Posterior vena cava (tissue), 2 donors: ENCODE measurements at places on chromosomes 1 and 21. TPM values are rescaled to one million over a fixed set of nuclear protein-coding genes. Genes with fewer than 3 reads are reported as not detected.

The LDLRAD2 gene
- total RNA-seq = 0.24 TPM

GRCh38 chr1:220877377-220878095 is 1.7 kb upstream of the HLX start:
- DNase-seq = no peak

- no peak for DNase-seq
Observed at GRCh38 chr1:45393718-45394302, 53.6 kb upstream of the MUTYH start.

DNA sequence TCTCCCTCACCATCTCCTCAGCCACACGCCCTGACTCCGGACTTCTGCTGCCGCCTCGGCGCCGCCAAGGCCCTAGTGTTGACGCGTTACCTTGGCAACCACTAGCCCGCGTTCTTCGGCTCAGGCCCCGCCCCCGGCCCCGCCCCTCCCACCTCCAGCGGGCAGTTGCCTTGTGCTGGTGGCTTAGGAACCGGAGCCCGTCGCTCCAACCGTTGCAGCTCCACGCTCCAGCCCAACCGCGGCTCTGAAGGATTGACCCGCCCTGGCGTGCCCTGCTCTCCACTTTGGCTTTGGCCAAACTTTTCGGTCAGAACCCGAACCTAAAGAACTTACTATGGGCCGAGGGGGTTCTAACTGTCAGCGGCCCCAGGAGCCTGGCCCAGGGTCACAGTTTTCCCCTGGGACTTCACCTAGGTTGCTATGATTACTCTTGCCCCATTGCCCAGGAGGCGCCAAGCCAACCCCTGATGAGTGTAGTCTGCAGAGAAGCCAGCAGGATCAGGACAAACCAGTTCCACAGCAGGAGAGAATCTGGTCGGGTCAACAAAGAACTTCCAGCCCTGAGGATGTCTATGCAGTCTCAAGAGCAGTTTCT is at the start of gene CFAP45:
CFAP45 (minus strand) TSS at position 80 of the 595 bp plus-strand sequence; CDS start at position 13, 67 bp downstream.
- DNase-seq = peak; percentile 94

DNA sequence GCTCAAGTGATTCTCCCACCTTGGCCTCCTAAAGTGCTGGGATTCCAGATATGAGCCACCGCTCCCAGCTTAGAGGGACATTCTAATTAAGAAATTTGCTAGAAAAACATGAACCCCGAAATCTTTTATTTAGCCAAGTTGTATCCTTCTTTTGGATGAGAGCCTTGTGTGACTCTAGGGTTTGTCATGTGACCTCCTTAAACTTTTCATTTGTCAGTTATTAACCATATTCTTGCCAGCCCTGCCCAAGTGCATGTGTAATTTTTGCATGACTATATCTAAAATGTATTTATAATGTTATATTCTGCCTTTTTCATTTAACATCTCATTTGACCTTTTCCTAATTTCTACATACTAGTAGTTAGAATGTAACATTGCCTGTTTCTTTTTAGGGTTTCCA is 1.9 kb downstream of the UTP25 start:
- DNase-seq = no peak

The SLC5A3 gene
- total RNA-seq = 10.9 TPM

DNA sequence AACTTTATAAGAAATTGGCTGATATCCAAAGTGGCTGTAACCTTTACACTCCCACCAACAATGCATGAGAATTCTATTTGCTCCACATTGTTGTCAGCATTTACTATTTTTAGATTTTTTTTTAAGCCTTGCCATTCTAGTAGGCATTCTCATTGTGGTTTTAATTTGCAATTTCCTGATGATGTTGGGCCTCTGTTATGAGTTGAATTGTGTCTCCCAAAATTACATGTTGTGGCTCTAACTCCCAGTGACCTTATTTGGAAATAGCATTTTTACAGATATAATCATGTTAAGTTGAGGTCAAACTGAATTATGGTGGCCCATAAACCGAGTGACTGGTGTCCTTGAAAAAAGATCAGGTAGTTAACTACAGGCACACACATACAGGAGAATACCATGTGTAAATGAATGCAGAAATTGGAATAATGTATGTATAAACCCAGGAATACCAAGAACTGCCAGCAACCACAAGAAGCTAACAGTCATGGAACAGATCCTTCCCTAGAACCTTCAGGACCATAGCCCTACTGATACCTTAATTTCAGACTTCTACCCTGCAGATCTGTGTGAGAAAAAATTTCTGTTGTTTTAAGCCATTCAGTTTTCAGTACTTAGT is 348.8 kb upstream of the DAB1 start:
- DNase-seq = no peak

DNA sequence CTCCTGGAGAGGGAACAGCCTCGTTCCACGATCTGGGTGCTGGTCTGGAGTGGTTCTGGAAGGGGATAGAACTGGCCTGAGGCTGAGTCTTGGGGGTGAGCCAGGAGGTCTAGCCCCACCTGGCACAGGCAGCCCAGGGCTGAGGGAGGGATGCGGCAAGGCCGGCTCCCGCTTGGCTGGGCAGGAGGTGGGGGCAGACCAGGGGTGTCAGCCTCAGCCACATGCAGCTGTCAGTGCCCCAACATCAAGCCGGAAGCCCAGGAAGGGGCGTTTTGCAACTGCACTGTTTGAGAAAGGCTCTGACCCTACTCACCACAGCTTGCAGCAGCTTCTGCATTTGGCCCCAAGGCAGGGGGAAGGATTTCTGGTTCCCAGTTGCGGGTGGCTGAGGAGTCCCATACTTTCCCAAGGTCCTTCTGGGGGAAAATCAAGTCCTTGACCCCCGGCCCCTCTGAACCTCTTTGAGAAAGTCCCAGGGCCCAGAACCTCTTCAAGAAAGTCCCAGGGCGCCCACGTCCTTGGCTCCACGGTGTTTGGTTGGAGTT is 2.0 kb downstream of the EFHD2 start:
- DNase-seq = peak; percentile 88

The OR10J1 gene
- not detected for total RNA-seq

GRCh38 chr1:205578780-205579571 is 52.8 kb downstream of the ELK4 start:
- no peak for DNase-seq

The TSSK3 gene
- 2.6 TPM for total RNA-seq

DNA sequence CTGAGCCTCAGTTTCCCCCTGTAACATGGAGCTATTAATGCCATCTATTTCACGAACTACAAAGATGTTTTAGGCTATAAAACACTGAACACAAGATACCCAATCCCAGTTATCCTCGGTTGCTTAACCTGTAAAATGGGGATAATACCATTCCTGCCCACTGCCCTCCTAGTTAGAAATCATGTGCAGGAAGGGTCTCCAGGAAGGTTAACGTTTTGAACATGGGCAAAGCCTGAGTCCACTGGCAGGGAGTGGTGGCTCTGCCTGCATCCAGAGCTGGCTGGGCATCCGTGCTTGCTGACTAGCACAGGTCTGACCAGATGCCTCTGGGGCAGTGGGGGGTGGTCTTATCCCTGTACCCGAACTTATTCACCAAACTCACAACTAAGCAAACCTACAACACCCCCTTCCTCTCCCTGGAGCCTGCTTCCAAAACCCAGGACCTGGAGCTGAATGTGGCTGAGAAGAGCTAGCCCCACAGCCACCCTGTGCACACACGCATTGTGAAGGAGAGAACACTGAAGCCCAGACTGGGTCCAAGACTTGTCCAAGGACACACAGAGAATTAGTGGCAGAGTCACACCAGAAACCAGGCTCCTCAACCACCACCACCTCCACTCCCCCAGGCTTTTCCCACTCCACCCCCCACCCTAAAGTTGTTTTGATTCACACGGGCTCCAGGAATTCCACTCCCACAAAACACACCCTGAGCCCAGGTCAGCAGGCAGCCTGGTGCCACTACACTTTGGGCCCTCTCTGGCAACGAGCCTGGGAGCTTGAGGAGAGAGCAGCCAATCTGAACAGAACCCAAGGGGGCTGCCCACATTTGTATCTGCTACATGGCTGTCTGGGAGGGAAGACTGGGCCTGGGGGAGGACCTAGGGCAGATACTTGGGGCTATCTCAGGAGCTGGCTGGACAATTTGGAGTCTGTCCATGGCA is 1.6 kb downstream of the E2F2 start:
- DNase-seq = no peak

DNA sequence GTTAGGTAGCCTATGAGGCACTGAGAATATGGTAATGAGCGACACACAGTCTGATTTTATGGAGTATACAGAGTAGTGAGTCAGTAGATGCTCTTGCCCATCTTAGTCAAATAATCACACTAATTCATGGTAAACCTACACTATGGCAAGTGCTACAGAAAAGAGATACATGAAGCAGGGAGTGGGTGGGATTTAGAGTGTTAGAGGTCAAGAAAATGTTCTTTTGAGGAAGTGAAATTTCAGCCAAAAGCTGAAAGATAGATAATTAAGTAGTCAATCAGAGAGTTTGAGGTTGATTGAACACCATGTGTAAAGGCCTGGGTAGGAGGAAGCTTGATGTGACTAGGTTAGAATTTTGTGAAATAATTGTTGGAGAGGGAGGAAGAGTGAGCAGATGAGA is 14.7 kb downstream of the MDM4 start:
- no peak for DNase-seq

GRCh38 chr21:45088116-45088515 is 13.7 kb downstream of the ADARB1 start:
- DNase-seq = no peak

The LRRC71 gene
- not detected for total RNA-seq

The ST6GALNAC5 gene
- total RNA-seq = 6.0 TPM

The TEX38 gene
- not detected for total RNA-seq

- DNase-seq = no peak
Observed at GRCh38 chr1:98962156-98962555, 42.5 kb downstream of the PLPPR5 start.
